Right lobe of liver (tissue), 6 donors: ENCODE measurements at places on chromosomes 6 and 20. TPM values are rescaled to one million over a fixed set of nuclear protein-coding genes. Genes with fewer than 3 reads are reported as not detected.

MBOAT1 gene
- 4.4 TPM for total RNA-seq

DNA sequence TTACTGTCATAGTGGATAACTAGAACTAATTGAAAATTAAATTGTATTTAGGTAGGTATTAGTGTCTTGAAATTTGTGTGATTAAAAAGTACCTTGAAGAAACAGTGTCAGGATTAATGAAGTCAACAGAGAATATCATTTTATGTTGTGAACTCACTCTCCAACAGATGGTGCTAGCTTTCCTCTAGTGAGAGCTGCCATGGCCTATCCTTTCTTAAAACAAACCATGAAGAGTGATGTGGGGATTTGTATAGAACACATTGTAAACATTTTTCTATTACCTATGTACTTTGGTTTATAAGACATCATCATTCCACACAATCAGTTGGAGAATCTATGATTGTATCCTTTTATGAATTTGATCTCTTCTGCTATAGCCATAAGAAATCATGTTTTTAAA lies 4.8 kb upstream of the SRSF12 start:
- no peaks in the 10 kb centered on the region for H3K27me3 ChIP-seq
- no peak overlapping the region for H3K4me3 ChIP-seq
- H3K4me1 ChIP-seq, result no peaks in the 10 kb centered on the region
- H3K36me3 ChIP-seq, result no peaks in the 10 kb centered on the region

KCNG1 gene
- 0.51 TPM for total RNA-seq

PNLDC1 gene
- 0.15 TPM for total RNA-seq

DNA sequence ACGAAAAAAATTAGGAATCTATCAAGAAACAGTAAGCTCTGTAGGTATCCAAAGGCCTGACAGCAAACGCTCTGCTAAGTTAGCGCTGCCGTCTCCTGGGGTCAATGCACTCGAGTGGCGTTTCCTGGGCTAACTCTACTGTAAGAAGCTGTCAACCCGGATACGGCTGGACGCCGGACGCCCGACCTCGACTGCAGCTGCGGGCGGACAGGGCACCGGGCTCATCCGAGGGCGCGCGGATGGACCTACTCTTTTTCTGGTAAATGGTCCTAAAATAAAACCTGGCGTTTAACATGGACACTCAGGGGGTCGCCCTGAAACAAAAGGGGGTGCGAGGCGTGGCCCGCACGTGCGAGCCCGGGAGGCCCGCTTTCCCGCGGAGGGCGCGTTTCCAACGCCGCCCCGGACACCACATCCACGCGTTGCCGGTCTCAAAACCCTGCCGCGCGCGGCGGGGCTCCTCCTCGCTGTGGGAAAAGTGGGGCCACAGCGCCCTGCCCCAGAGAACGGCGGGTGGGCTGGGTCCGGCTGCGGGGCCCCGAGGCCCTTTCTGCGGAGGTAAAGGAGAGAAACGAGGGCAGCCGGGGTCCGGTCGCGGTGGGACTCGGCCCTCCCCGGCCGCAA lies 537 bp downstream of the TCP1 start:
- no peaks in the 10 kb centered on the region for H3K27me3 ChIP-seq
- peak; percentile 80 for DNase-seq
- H3K4me1 ChIP-seq, result no peaks in the 10 kb centered on the region
- peak overlapping the region; percentile 98 for H3K27ac ChIP-seq
- peak overlapping the region; percentile 88 for H3K4me3 ChIP-seq

HRH3 gene
- not detected for total RNA-seq

- H3K4me3 ChIP-seq, result no peak within 1 kb of the TSS
- no peaks in the 10 kb centered on the region for H3K27me3 ChIP-seq
- no peak within 1 kb of the TSS for H3K27ac ChIP-seq
- H3K4me1 ChIP-seq, result no peaks in the 10 kb centered on the region
- no peaks in the 10 kb centered on the region for H3K36me3 ChIP-seq
Observed at GRCh38 chr6:31170600-31170881, at the start of gene POU5F1. Gene POU5F1, minus strand, starts transcription at chr6:31170682. Its CDS starts 62 bp downstream, at chr6:31170620.
